CD4-positive, alpha-beta T cell treated with Interleukin-6 at 100 ng/mL for 8 hours (primary cell): ENCODE measurements at places on chromosomes 13 and 19.

GRCh38 chr19:49968279-49968922 is 7.4 kb upstream of the SIGLEC11 start:
- DNase-seq, result no peak

DNA sequence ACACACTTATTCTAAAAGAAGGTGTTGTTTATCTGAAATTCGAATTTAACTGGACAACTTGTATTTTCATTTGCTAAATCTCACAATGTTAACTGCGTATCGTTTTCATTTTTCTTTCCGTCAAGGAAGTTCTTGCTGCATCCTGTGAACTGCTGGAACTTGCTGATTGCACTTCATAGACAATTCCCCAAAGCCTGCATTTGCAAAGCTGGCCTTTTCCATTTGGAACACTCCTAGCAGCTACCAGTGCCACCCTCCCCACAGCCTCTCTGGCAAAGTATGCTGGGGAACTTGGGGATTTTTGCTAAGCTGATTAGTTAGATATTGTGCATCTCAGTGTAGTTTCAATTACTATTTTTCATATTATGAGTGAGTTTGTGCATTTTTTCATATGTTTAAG is 20.4 kb upstream of the ARGLU1 start:
- DNase-seq, result no peak

DNA sequence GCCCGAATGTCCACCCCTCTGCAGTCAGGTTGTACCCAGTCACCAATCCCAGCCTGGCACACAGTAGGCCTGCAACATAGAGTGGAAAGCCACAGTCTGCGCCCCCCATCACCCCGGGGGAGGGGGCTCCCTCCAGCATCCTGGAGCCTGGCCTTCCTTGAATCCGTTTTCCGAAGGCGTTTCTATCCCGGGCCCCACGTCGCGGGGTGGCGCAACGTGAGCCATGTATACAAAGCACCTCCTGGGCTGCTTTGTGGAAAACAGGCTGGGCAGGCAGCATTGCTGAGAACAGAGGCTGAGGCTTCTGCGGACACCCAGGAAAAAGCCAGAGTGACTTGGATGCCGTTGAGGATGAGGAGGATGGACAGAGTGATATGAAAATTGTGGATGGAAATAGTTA is 103.3 kb upstream of the USP29 start:
- DNase-seq, result no peak

DNA sequence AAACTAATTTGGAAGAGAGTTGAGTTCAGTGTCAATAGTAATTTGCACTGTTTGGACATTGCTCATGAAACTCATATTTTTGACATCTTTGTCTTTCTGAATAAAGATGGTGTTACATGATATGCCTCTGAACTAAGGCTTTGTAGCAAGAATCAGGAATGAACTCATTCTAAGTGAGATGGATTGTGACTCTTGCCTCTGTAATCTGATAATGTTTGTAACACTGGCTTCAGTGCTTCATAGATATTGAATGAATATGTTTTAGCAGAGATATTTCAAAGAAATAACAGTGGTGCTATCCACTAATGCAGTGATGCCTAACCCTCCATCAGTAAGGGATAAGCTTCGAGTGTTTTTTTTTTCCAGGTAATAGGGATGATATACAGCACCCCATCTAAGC is 32.9 kb downstream of the TEX26 start:
- no peak for DNase-seq

DNA sequence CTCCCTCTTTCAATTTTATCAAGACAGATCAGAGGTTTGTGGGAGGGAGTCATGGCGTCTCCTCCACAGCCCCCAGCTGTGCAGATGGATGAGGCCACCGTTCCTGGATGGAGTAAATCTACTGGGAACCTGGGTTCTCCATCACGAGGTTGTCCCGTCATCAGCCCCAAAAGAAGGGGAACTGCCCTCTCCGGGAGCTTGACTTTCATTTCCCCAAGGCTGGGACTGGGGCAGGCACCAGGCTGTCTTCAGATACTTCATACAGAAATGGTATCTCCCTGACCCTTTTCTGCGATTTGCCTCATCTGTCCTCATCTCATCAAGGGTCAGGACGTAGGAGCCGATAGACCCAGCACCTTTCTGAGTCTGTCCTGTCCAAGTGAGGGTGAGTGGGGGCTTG is 9.8 kb downstream of the LILRB2 start:
- no peak for DNase-seq

- no peak for DNase-seq
These were observed 68.4 kb upstream of the LRCH1 start for GRCh38 chr13:46484561-46484960.

DNA sequence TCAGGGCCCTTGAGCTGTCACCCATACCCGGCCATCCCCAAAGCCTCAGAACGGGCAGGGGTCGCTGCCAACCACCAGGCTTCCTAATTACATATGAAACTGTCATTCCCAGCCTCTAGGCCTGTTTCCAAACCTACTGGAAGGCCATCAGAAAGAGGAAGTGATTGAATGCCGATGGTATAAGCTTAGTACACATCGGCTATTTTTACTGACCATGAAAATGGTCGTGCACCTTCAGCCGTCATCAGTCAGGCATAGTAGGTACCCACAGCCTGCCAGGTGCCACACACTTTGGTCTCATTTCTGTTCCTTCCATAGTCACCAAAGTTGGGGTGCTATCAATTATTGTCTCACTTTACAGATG is 10.2 kb downstream of the KRI1 start:
- no peak for DNase-seq

DNA sequence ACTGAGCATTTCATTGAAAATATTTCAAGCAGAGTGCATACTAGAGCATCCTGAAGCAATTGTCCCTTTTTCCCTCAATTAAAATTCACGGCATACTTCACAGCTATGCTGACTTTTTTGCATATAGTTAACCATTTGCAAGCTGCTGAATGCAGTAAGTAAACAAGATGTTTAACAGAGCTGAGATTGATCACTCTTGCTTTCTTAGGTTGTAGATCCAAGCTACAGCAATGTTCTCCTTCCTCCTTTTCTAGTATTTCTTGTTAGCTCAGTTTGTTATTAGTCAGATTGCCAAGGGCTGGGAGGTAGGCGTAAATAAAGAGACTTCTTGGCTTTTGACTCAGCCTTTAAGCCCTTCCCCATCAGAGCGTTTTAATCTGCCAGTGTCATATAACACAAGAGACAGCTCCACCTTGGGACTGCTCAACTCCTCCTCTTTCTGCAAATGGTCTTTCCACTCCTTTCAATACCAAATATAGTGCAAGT is at the start of gene SLITRK6:
TSS of gene SLITRK6 (minus strand) at position 323 of the 486 bp plus-strand sequence. CDS start 2,911 bp downstream, outside the sequence.
- DNase-seq, result no peak

GRCh38 chr13:105144936-105145335 is 1390.5 kb downstream of the EFNB2 start:
- DNase-seq, result no peak

DNA sequence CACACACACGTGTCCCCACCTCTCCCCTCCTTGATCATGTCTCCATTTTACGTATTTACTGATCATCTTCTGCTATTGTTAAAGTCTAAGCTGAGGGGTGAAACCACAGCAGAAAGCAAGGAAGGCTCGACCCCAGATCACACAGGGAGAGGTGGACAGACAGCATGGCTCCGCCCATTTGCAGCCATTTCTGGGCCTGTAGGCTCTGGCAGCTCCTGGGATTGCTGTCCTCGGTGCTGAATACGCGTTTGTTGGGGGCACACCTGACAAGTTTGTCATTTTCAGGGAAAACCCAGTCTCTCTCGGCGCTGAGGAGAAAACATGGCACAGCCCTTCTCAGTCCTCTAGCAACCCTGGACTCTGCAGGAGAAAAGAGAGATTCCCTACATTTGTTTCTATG is 8.0 kb downstream of the TMEM86B start:
- DNase-seq, result no peak

- DNase-seq, result no peak
These were observed 23.1 kb downstream of the PEPD start for GRCh38 chr19:33498391-33499000.

DNA sequence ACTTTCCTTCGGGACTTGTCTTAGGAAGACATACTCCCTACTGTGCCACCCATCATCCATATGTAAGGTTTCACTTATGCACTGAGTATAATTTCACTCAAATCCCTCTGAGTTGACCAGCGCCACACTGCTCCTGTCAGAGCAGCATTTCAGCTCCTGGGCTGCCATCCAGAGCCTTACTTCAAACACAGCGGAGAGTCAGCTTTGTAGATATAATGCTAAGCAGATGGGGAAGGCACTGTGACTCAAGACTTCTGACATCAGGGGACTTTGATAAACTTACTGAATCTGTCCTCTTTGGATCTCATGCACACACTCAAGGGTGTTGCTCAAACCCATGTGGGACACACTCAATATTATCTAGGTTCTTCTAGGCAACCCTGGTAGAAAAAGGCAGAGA is 34.9 kb downstream of the DOCK9 start:
- no peak for DNase-seq

DNA sequence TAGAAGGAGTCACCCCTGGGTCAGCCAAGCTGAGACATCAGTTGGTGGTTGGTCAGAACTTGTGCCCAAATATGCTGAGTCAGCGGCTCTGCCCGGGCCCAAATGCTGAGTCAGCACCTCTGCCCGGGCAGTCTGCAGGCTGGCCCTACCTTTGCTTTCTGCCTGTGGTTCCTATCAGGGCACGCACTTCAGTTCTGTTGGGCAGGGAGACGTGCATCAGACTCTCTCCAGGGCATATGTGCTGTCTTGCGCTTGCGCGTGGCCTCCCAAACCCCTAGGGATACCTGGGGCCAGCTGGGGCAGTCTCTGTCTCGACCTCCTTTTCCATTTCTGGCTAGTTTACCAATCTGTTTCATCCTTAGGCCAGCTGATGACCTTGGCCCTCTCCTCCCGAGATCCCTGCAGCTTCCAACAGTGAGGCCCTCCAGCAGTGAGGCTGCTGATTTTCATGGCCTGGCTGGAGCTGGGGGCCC is 24.4 kb upstream of the LDLR start:
- DNase-seq, result no peak

DNA sequence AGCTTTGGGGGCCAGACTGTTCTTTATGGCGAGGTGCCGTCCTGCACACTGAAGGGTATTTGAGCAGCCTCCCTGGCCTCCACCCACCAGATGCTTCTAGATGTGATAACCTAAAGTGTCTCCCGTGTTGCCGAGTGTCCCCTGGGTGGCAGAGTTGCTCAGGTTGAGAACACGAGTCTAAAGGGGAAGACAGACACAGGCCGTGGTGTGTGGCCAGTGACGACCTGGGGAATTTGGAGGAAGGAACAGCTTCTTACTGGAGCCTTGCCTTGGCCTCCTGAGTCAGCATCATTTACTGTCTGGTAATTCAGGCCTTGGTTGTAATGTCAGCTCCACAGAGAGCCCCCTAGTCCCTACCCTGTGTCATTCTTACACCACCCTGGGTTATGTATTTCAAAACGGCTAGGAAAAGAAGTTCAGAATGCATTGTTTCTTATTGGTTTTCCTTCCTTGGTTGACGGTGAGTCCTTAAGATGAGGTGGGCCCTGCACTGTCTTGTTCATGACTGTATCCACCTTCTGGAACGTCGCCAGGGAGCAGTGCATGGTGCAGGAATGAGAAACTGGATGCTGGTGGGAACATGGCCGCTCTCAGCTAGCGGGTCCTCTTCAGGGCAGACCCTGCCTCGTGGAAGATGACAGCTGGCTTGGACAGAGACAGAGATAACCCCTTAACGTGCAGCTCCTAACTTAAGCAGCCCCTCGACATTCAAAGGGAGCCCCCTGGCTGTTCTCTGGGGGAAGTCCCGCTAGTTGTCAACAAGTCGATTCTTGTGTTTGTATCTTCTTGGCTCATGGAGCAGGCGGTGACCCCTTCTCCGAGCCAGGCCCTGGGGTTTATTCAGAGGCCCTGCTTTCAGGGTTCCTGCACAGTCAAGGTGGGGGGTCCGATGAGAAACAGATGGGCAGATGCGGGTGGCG is 7.2 kb downstream of the SIN3B start:
- no peak for DNase-seq

- no peak for DNase-seq
These were observed 279.6 kb downstream of the PCDH20 start for GRCh38 chr13:61136093-61136492.

DNA sequence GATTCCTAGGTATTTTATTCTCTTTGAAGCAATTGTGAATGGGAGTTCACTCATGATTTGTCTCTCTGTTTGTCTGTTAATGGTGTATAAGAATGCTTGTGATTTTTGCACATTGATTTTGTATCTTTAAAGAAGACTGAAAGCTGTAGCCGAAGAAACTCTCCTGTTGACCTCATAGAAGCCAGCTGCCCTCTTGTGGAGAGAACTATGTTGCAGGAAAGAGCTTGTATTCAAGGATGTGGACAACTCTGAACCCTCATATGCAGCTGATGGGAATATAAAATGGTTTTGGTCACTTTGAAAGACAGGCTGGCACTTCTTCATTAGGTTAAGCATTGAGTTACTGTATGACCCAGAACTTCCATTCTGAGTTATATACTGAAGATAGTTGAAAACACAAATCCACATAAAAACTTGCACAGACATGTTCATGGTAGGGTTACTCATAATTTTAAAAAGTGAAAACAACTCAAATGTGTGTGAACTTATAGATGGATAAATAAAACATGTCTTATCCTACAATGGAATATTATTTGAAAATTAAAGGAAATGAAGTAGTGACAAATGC is 65.8 kb upstream of the SLITRK6 start:
- no peak for DNase-seq

- no peak for DNase-seq
These were observed 55.1 kb upstream of the STARD13 start for GRCh38 chr13:33340631-33341030.

DNA sequence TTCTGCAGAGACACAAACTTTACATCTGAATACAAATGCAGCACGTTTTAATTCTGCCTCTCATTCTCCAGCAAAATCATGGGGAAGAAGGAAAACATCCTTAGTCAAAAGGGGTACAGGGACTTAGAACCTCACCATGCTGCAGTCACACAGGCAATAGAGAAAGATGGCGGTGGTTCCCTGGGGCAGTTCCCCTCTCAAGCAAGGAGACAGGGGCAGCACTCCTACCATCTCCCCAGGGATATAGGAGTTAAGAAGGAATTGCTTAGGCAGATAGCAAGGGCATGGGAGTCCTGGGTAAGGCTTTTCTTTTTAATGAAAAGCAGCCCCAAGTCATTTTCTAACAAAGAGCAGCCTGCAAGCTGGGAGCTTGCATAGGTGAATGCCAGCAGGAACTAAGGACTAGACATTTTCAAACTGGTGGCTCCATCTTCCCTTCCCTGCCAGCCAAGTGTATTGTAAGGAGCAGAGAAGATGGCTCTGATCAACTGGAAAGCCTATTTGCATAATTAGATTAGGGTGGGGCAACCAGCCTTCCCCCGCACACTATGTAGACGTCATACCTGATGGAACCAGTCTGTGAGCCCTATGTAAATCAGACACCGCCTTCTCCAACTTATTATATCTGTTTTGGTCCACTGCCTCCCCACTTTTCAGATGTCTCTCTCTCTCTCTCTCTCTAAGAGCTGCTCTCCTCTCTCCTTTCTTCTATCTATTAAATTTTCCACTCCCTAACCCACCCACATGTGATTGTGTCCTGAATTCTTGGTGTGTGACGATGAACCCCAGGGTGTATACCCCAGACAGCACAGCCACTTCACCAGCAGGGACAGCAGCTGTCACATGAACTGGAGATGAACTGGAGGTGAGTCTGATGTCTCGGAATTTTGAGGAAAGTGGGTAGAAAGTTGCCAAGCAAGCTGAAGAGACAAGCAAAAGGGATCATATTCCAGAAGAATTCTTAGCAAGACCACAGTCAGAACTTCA is 514.5 kb downstream of the IRS2 start:
- no peak for DNase-seq
